HFFc6 (cell line): ENCODE measurements at places on chromosomes 2 and 18. TPM values are rescaled to one million over a fixed set of nuclear protein-coding genes. Genes with fewer than 3 reads are reported as not detected.

The ALPG gene
- not detected in 3 replicates for total RNA-seq

The AQP12A gene
- total RNA-seq = not detected in 3 replicates

The ADRA2B gene
- total RNA-seq = not detected in 3 replicates

The ANO7 gene
- total RNA-seq = 0.69 to 1.1 TPM (median 0.97 TPM) in 3 replicates

The CRYBA2 gene
- not detected in 3 replicates for total RNA-seq

The HOXD4 gene
- total RNA-seq = 0.42 TPM in 1 of 3 replicates, not detected in the others

The ORMDL1 gene
- total RNA-seq = 57.7 to 71.0 TPM (median 61.3 TPM) in 3 replicates

The SP140 gene
- total RNA-seq = 0.39 to 1.4 TPM (median 0.54 TPM) in 3 replicates
